GM23248 (cell line): ENCODE measurements at places on chromosomes 11 and 22. TPM values are rescaled to one million over a fixed set of nuclear protein-coding genes. Genes with fewer than 3 reads are reported as not detected.

DEUP1 gene
- not detected in 2 replicates for total RNA-seq

OR4D5 gene
- not detected in 2 replicates for total RNA-seq

APOC3 gene
- not detected in 2 replicates for total RNA-seq

NLRP10 gene
- total RNA-seq, result 19.7 and 36.9 TPM in 2 replicates

PDE2A gene
- 0.25 and 2.3 TPM in 2 replicates for total RNA-seq

DNA sequence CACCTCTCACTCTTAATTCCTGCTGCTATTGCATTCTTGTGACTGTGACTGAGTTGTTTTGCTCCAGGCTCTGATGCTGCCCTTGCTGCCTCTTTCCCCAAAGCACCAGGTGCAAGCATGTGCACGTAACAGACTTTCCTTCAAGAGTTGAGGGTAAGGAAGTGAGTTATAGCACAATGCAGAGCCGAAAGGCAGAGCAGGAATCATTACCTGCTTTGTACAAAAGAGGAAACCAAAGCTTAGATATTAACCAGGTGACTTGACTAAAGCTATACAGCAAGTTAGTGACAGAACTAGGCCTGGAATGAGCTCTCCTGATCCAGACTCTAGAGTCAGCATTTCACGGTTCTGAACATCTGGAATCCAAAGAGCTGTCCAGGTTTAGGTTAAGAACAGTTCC is 33.6 kb downstream of the NEU3 start:
- H3K27ac ChIP-seq, result no peak overlapping the region
- H3K4me3 ChIP-seq, result no peak overlapping the region
- DNase-seq, result no peak
- H3K36me3 ChIP-seq, result no peaks in the 10 kb centered on the region

GRCh38 chr11:133821776-133822175 is 23.5 kb downstream of the SPATA19 start:
- H3K36me3 ChIP-seq, result no peaks in the 10 kb centered on the region
- no peaks in the 10 kb centered on the region for H3K27me3 ChIP-seq
- no peak overlapping the region for H3K4me3 ChIP-seq
- peak; percentile 22 for DNase-seq

DNA sequence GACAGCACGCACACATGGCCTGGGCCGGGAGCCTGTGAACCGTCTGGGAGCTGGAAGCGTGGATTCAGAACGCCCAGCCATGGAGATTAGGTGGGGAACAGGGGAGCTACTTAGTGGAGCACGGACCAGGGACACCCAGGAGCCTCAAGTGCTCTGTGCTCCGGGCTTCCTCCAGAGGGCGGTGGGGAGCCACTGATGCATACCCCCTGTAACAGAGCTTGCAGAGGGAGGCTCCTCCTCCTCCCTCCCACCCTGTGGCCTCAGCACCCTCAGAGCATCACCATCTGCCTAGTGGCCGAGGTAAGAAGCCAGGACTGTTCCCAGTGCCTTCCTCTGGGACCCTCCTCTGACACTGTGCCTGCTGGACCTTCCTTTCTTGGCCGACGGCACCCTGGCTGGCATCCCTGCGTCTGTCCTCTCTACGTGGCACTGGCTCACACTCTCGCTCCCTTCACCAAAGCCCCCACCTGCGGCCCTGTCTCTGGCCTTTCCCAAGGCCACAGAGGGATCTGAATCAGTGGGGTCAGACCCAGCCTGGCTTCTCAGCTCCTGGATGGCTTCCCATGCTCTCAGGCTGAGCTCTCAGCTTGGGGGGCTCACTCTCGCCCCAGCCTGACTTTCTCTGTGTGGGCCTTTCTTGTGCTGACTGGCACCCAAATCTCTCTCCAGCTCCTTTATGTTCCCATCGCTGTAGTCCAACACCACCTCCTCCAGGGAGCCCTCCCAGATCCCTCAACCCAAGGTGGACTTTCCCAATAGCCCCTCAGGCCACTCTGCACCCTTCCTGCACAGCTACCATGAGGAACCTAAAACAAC is 780.9 kb downstream of the BRD1 start:
- no peaks in the 10 kb centered on the region for H3K4me1 ChIP-seq
- no peak overlapping the region for H3K4me3 ChIP-seq
- no peaks in the 10 kb centered on the region for H3K27me3 ChIP-seq
- no peak for DNase-seq
- H3K27ac ChIP-seq, result no peak overlapping the region

- no peak overlapping the region for H3K27ac ChIP-seq
- peaks cover 10% of the 10 kb centered on the region; the same call in 1 of the 2 replicates for H3K27me3 ChIP-seq
- H3K36me3 ChIP-seq, result no peaks in the 10 kb centered on the region
- peaks cover 8% of the 10 kb centered on the region; the same call in 1 of the 2 replicates for H3K4me1 ChIP-seq
- peak; percentile 64 for DNase-seq
Measured at GRCh38 chr11:117584056-117584830, 212.8 kb downstream of the DSCAML1 start.

DNA sequence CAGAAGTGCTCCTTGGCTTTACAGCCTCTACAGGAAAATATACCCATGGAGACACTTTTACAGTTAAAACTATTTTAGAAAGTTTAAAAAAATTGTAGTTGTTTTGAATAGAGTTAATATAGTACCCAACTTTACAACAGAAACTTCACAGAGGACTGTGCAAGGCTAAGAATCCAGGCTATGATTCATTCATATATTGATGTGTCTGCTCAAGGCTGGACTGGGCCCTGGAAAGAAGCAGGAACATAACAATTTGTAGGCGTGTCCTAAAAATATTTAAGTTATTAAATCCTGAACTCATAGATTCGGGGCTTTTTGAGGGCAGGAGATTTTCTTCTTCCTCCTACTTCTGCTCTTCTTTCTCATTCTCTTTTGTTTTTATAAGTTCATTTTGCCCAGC is 291.5 kb upstream of the CCDC179 start:
- no peaks in the 10 kb centered on the region for H3K4me1 ChIP-seq
- no peak overlapping the region for H3K27ac ChIP-seq
- no peaks in the 10 kb centered on the region for H3K36me3 ChIP-seq

GRCh38 chr11:131692151-131692550 is 321.7 kb downstream of the NTM start:
- H3K36me3 ChIP-seq, result no peaks in the 10 kb centered on the region
- no peaks in the 10 kb centered on the region for H3K4me1 ChIP-seq
- H3K4me3 ChIP-seq, result no peak overlapping the region
- no peaks in the 10 kb centered on the region for H3K27me3 ChIP-seq
- peak; percentile 47 for DNase-seq
- H3K27ac ChIP-seq, result no peak overlapping the region

DNA sequence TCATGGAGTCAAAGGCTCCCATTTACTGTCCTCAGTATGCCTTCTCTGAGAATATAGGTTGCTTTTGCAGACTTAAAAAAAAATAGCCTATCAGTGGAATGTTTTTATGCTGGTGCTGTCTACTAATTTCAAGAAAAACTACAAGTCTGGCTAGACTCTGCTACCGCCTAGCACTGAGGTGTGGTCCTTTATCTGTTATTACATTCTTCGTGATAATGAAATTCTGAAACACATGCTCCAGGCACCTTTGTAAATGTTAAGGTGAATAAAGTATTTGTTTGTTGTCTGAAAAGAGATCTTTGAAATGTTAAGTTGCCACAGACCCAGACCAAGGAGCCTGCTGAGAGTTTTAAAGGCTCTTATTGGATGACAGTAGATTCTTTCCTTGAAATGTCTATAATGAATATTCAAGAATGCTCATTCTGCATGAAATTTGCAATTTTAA is 95.3 kb downstream of the DBX1 start:
- H3K4me3 ChIP-seq, result no peak overlapping the region
- DNase-seq, result no peak
- no peak overlapping the region for H3K27ac ChIP-seq
- H3K4me1 ChIP-seq, result no peaks in the 10 kb centered on the region
- no peaks in the 10 kb centered on the region for H3K27me3 ChIP-seq

- H3K4me3 ChIP-seq, result no peak overlapping the region
- DNase-seq, result peak; percentile 23
- peaks cover 4% of the 10 kb centered on the region; the same call in 1 of the 2 replicates for H3K36me3 ChIP-seq
- H3K27me3 ChIP-seq, result no peaks in the 10 kb centered on the region
Measured at GRCh38 chr11:118744046-118744445, 46.9 kb downstream of the DDX6 start.
